Stimulated activated CD8-positive, alpha-beta memory T cell treated with anti-CD3 and anti-CD28 coated beads, Interleukin-4, amount 100 ng/mL, for 4 hours (primary cell): ENCODE measurements at places on chromosomes 16 and 17.

GRCh38 chr16:84794186-84794585 is 25.6 kb upstream of the CRISPLD2 start:
- DNase-seq: no peak

DNA sequence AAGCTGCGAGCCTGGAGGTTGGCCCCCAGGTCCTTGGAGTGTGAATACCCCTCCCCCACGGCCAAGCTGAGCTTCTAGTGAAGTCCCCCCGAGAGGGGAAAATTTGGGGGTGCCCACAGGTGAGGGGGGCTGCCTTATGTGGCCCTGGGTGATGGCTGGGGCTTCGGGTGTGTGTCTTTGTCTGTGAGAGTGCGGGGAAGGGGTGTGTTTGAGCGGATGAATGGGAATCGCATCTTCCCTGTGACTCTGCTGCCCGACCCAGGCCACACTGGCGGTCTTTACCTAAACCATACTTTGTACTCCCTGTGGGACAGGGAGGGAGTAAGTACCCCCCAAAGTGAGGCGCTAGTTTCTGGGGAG is 1.3 kb downstream of the SBK1 start:
- no peak for DNase-seq

DNA sequence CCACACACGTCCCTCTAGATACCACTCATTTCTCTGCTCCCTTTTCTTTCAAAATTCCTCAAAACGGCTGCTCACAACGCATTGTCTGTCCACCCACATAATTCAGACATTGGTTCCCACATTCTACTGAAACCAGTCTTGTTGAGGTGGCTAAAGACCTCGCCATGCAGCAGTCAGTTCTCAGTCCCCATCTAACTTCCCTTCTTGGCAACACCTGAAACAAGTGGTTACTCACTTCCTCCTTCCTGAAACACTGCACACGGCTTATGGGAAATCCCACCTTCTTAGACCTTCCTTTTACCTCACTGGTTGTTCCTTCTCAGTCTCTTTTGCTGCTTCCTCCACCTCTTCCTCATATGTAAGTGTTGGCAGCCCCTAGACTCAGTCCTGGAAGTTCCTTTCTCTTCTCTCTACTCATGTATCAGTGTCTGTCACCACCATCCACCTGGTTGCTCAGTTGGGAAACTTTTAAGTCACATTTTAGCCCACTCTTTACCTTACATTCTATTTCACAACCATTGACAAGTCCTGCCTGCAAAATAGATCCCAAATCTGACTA is 277.1 kb downstream of the CEP112 start:
- DNase-seq: no peak

DNA sequence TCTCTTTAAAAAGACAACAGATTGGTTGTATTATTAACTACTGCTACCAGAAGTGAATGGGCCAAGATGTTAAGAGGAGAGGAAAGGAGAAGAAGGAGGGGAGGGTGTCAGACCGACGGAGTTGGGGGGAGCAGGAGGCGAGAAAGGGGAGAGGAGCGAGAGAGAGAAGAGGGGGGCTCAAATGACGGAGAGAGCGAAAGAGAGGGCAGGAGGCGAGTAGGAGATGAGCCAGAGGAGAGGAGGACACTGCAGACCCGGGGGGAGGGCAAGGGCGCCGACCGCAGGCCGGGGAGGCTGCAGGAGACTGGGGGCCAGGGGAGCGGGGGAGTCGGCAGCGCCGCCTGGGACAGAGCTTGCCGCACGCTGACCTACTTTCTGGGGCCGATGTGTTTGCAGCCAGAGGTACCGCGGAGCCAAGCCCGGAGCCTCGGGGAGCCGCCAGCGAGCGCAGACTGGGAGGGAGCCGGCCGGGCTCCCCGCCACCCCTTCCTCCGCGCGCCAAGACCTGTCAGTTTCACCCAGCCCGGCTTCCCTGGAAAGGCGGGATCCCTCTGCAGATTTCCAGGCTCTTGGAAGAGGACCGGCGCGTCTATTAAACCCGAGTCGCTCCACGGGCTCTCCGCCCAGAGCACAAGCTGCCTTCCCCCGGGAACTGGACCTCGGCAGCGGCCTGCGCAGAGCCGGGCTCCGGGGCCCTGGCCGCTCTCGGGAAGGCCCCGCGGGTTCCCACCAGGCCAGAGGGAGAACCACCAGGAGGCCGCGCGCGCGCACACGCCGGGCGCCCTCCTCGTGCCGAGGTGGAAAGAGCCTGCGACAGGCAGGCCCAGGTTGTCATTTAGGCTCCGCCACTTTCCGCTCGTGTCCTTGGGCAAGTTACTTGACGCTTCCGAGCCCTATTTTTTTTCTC is 74.6 kb downstream of the CMC2 start:
- DNase-seq: no peak

DNA sequence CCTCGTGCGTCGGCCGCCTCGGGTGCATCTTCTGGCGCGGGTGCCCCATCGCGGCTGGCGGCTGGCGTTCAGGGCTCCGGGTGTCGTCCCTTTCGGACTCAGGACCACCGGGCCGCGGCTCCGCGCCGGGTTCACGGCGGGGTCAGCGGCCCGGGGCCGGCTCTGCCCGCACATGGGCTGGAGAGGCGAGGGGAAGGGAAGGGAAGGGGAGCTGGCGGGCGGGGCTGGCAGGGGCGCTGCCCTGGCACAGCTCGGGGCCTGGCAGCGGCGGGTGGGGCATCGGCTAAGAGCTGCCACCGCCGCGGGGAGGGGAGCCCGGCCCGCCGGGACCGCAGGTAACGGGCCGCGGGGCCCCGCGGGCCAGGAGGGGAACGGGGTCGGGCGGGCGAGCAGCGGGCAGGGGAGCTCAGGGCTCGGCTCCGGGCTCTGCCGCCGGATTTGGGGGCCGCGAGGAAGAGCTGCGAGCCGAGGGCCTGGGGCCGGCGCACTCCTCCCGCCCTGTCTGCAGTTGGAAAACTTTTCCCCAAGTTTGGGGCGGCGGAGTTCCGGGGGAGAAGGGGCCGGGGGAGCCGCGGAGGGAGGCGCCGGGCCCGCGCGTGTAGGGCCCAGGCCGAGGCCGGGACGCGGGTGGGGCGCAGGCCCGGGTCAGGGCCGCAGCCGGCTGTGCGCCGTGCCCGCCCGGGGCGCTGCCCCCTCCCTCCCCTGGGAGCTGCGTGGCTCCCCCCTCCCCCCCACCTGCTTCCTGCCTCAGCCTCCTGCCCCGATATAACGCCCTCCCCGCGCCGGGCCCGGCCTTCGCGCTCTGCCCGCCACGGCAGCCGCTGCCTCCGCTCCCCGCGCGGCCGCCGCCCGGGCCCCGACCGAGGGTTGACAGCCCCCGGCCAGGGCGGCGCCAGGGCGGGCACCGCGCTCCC is 646 bp downstream of the HIC1 start:
- no peak for DNase-seq
